Tibial artery (tissue), 4 donors: ENCODE measurements at places on chromosomes 5 and 9.

GRCh38 chr9:131263701-131264100, 12.6 kb downstream of the FAM78A start:
- no peak for DNase-seq

DNA sequence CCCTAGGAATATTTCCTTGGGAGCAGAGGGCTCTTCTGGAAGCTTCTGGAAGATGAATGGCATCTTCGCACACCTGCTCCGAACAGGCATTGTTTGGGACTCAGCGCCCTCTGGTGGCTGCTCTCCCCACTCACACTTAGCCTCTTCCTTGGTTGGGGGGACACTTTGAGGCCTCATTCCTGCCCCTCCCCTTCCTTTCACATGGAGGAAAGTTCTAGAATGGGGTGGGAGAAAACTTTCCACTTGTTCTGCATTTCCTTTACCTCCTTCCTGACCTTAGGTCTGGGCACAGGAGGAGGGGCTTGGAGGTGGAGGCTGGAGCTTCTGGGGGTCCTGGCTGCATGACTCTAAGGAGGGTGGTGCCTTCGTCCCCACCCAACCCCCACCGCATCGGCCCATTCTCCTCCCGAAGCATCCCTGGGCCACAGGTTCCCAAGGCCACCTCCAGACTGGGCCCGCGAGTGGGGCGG, 19.3 kb upstream of the SMIM32 start:
- no peak for DNase-seq

DNA sequence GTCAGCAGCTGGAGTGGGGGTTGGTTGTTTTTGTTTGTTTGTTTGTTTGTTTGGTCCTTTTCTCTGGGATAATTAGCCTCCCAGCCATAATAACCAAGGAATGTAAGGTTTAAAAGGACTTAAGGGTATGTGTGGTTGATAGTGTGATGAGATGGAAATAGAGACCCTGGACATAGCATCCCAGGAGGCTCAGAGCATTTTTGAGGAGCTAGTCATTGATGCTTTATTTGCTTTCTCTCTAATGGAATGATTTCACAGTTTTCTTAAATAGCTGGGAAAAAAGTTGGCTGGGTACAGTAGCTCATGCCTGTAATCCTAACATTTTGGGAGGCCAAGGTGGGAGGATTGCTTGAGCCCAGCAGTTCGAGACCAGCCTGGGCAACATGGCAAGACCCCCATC, 45.1 kb downstream of the TTC1 start:
- no peak for DNase-seq

DNA sequence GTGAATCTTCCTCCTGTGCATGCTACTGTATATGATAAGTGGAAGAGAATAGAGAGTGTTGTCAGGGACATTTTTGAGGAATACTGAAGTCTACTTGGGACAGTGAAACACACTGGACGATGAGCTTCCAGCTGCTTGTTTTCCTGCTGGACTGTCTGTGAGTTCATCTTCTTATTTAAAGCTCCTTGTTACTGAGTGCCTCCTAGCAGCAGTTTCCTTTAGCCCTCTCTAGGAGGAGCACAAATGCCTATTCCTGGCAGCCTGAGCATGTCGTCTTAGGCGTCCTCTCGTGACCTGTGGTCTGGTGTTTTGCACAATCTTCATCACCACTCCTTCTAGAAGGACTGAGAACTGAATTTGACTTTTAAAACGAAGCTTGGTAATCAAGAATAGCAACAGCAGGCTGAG, 43.8 kb downstream of the ANKRD33B start:
- DNase-seq = peak; percentile 85

DNA sequence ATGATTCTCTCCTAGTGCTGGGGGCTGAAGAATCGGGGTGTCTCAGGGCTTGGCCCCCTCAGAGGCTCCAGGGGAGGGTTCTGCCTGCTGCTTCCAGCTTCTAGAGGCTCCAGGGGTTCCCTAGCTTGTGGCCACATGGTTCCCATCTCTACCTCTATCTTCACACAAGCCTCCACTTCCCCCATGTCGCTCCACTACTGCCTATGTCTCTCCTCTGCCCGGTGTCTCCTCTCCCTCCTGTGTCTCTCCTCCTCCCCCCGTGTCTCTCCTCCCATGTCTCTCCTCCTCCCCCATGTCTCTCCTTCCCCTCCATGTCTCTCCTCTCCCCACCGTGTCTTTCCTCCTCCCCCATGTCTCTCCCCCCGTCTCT, 12.2 kb upstream of the RNU6ATAC start:
- DNase-seq = no peak

- no peak for DNase-seq
Observed at GRCh38 chr9:96720435-96720834, 57.5 kb downstream of the ZNF510 start.

- DNase-seq = peak; percentile 46
Observed at GRCh38 chr5:139481580-139482049, 943 bp downstream of the STING1 start.

GRCh38 chr5:38827525-38827924, 18.3 kb upstream of the OSMR start:
- no peak for DNase-seq

- no peak for DNase-seq
Observed at GRCh38 chr5:102090770-102091169, 205.3 kb downstream of the SLCO4C1 start.

DNA sequence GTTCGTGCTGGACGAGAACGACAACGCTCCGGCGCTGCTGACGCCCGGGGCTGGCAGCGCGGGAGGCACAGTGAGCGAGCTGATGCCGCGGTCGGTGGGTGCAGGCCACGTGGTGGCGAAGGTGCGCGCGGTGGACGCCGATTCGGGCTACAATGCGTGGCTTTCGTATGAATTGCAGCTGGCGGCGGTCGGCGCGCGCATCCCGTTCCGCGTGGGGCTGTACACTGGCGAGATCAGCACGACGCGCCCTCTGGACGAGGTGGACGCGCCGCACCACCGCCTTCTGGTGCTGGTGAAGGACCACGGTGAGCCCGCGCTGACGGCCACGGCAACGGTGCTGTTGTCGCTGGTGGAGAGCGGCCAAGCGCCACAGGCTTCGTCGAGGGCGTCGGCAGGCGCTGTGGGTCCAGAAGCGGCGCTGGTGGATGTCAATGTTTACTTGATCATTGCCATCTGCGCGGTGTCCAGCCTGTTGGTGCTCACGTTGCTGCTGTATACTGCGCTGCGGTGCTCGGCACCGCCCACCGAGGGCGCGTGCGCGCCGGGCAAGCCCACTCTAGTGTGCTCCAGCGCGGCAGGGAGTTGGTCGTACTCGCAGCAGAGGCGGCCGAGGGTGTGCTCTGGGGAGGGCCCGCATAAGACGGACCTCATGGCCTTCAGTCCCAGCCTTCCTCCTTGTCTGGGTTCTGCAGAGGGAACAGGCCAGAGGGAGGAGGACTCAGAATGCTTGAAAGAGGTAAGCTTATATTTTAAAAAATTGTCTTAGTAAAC, 2.2 kb downstream of the PCDHA13 start:
- DNase-seq = no peak

DNA sequence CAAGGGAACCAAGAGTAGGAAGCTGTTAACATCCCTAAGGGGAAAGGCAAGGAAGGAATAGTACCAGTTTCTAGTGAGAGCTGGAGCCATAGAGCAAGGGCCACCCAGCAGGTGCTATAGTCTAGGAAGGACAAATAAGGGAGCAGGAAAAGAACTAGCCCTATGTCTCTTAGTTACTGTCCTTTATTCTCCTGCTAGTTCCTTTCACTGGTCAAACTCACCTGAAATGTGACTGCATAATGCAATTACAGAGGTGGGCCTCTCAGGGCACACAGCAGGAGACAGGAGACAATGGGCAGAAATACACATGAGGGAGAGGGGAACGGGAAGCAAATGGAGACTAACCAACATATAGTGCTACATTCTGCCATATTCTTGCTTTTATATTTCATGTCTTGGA, 26.7 kb upstream of the FRMPD1 start:
- no peak for DNase-seq

DNA sequence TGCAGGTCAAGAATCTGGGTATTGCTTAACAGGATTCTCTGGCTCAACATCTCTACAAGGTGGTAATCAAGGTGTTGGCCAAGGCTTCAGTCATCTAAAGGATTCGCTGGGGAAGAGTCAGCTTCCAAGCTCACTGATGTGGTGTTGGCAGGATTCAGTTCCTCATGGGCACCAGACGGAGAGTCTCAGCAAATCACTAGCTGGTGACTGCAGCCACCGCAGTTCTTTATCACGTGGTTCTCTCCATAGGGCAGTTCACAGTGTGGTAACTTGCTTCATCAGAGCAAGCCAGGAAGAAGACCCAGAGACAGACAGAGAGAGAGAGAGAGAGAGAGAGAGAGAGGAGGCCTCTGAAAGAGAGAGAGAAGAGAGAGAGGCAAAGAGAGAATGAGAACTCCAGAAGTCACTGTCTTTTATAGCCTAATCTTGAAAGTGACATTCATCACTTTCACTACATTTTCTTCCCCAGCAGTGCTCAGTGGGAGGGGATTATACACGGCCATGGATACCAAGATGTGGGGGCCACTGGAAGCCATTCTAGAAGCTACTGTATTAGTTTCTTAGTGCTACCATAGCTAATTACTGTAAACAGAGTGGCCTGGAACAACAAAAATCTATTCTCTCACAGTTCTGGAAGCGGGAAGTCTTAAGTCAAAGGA, 109.2 kb upstream of the SMIM23 start:
- DNase-seq = no peak

DNA sequence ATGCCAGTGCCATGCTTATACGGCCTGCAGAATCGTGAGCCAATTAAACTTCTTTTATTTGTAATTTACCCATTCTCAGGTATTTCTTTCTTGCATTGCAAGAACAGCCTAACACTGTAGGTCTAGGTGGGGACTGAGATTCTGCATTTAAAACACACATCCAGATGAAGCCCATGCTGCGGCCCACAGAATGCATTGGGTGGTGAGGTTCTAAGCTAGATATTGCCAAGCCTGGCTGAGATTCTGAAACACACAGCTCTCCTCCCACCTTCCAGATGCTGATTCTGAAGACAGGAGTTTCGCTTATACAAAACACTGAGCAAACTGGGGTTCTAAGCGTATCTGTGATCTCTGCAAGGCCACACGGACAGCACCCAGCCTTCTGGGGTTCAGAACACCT, 75.1 kb downstream of the DAPK1 start:
- DNase-seq = no peak

DNA sequence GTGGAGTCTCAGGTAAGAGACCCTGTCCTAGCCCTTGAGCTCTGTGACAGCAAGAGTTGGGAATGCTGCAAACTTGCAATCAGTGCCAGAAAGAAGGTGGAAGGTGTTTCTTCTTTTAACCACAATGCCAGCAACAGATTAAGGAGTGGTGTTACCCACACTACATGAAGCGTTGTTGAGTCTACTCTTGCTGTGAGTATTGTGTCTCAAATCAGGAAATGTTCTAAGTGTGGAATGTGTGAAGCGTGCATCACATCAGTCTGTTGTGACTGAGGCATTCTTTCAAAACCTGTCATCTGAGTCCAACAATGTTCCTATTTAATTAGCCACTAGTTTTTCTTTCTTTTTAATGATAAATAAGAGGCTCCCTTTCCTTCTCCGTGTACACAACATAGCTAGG, 2.9 kb upstream of the LURAP1L start:
- DNase-seq = no peak

GRCh38 chr5:31987985-31988710, 186.0 kb downstream of the GOLPH3 start:
- no peak for DNase-seq
